ENCODE measurements at places on chromosomes 7 and 10.
A peak's percentile ranks its signal among the peaks of the same experiment; 100 is the strongest.

- no peak for DNase-seq
Measured at GRCh38 chr7:76165106-76165972, 36.4 kb upstream of the SRRM3 start.

DNA sequence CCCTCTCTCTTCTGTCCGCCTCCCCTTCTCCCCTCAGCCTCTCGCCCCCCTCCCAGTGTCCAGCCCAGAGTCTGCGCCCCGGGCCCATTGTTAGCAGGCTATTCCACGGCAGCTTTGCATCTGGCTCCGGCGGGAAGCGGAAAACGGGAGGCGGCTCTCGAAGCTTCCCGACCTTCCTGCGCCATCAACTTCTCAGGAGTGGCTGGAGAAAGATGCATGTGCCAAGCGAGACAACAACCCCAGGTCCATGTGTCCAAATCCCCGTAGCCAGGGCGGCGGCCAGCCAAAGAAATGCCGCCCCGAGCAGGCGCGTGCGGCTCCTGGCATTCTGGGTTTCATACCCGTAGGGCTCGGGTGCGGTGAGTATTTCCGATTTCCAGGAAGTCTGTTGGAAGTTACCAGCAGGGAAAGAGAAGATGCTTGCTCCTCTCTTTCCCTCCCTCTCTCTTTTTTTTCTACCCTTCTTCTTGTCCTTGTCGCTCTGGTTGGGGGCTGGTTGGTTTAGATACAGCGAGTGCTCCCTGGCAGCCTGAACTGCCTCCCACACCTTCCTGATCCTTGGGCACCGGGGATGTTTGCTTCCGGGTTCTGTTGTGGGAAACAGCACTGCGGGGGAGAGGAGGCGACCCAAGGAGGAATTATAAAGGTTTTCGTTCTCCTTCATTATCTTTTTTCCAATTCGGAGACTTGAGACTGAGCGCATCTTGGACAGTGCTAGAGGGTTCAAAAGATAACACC is 1.2 kb upstream of the HOXA2 start:
- DNase-seq = peak; percentile 53

DNA sequence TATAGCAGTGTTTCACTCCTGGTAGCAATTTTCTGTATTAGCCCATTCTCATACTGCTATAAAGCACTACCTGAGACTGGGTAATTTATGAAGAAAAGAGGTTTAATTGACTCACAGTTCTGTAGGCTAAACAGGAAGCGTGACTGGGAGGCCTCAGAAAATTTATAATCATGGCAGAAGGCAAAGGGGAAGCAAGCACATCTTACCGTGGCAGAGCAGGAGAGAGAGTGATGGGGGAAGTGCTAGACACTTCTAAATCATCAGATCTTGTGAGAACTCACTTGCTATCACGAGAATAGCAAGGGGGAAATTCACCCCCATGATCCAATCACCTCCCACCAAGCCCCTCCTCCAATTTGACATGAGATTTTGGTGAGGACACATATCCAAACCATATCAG is 131.6 kb upstream of the EFCAB10 start:
- DNase-seq = no peak

- DNase-seq = no peak
Measured at GRCh38 chr10:86104156-86104555, 262.4 kb downstream of the GRID1 start.

DNA sequence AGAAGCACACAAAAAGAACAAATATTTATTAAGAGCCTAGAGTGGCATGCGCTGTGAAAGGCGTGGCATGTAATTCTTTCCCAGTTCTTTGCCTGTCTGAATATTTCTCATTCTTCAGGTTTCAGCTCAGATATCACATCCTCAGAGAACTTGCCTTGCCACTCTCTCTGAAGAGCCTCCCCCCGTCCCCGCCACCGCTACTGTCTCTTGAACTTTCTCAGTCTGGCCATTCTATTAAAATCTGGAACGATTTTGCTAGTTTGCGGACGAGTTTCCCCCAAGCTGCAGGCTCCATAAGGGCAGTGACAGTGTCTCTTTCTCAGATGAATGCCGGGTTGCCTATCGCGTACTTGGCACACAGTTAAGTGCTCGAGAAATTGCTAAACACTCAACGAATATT is 787 bp upstream of the PLEKHA1 start:
- peak; percentile 19 for DNase-seq

DNA sequence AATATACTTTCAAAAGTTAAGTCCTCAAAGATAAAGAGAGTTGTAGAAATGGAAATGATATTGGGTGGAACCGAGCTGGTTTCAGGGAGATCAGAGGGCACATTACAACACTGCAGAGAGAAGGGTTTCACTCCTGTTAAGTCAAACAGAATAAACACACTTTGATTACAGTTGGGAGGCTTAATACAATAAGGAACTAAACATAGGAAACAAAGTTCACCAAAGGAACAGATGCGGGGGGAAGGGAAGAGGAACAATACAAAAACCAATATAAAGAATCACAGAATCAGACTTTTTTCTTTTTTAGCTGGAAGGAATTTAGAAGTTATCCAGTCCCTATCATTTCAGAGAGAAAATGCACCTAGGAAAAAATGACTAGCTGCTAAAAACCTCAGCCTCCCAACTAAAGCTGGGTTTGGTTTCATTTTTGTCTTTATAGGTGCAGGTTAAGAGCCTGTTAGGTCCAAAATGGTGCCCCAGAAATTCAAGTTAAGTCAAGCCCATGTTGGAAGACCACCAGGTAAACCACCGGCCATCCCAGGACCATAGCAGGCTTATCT is 81.9 kb downstream of the DNMBP start:
- no peak for DNase-seq

DNA sequence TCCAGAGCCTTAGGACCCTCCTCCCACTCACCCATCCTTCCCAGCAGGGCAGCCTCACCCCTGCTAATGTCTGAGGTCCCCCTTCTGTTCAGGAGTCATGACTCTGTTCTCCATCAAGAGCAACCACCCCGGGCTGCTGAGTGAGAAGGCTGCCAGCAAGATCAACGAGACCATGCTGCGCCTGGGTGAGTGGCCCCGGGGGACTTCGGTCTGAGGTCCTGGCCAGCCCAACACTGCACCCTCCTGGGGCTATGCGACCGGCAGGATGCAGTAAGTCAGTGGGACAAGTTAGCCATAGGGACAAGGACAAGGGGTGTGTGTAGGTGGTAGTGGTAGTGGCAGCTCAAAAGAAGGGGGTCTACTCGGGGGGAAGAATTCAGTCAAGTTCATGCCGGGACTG is 16.2 kb upstream of the AHCYL2 start:
- DNase-seq = no peak

DNA sequence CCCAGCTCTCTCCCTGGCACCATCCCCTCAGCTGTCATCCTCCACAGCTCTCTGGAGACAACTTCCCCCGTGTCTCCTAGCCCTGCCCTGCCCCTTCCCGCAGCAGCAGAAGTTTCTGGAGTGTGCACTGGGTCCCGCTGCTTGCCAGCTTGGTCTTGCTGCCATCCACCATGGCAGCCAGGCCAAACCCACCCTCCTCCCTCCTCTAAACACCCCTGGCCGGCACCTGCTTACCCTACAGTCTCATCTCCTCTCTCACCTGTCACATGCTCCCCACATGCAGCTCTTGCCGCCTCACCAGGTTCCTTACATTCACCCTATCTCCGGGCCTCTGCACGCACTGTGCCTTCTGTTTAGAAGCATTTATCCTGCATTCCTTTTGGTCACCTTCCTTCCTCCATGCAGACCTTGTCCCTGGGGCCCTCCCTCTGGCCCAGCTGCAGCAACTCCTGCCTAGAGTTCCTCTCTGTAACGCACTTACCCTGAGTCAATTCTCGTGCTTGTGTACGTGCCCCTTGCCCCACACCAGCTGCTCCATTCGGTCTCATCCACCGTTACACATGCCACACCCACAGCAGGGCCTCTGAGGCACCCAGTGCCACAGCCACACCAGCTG is 93.9 kb upstream of the RET start:
- DNase-seq = no peak

- DNase-seq = no peak
Measured at GRCh38 chr7:102211590-102212550, 74.8 kb upstream of the SH2B2 start.

DNA sequence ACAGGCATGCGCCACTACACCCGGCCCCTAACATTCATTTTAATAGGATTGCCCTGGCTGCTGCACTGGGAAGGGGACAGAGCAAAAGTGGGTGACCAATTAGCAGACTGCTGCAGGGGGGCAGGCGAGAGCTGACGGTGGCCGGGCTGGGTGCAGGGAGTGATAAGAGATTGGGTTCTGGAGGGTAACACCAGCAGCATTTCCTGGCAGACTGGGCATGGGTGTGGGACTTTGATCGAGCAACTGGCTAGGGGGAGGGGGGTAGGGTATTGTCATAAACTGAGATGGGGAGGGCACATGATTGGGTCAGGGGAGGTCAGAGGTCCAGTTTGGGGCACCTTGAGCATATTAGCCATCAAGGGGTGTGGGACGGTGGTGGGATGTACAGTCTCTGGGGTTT is 20.2 kb upstream of the AMZ1 start:
- DNase-seq = no peak

GRCh38 chr7:99393355-99394187 is 14.8 kb downstream of the PDAP1 start:
- no peak for DNase-seq

DNA sequence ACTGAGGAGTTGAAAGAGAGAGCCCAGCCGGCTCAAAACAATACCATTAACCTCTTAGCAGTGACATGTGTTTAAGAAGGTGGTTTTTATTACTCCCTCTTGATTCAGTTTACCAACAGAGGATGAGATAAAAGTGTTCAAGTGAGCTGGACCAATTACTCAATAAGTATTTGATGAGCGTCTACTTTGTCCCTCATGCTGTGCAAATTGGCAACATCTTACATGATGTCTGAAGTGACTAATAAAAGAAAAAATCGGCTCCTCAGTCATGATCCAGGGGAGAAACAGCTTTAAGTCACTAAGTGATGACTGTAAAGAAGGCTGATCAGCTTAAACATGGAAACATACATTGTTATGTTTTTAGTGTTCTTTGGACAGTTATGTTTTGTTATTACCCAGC is 7.8 kb downstream of the WNT16 start:
- DNase-seq = no peak

GRCh38 chr7:81014266-81014665 is 95.4 kb upstream of the SEMA3C start:
- peak; percentile 49 for DNase-seq

DNA sequence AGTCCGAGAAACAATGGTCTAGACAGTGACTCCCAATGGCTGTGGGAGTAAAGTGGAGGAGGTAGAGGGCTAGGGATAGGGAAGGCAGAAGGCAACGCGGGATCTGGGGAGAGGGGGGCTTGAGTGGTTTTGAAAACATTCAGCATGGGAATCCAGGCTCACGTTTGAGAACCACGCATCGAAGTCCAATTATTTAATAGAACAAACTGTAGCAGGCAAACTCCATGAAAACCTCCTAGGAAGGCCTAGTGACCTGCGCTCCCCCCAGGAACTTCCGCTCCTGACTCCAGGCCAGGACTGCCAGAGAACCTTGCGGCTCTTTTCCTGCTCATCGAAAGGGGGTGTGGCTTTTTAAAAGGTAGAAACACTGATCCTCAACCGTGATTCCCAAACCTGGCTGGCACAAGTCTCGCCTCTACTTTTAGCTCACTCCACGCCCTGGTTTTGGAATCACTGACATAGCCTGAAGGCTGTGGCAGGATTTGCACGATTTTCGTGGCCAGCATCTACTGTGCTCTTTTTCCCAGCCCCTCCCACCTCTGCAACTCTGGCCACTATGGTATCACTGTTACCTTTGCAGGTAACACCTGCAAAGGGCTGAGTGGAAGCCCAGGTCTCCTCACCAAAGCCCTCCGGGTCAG is 43.4 kb downstream of the MYOF start:
- DNase-seq = peak; percentile 95

GRCh38 chr7:121337398-121337797 is 8.6 kb downstream of the WNT16 start:
- DNase-seq = peak; percentile 31

DNA sequence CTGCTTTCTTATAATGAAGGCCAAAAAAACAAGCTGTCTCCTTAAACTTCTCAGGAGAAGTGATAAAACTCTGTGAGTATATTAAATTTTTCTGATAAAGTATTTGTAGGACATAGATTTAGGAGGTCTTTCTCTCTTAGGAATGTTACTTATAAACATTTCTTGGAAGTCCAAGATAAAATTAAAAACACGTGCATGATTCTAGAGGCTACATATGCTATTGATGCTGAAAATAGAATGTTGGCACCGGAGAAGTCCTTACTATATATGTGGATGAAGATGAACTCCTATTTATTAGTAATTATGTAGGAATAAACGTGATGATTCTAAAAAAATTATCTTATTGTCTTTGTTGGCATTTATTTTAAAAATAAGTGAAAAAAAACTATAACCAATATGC is 241.3 kb upstream of the LRRTM3 start:
- DNase-seq = no peak

GRCh38 chr7:157355784-157356511 is 19.1 kb downstream of the DNAJB6 start:
- peak; percentile 44 for DNase-seq

DNA sequence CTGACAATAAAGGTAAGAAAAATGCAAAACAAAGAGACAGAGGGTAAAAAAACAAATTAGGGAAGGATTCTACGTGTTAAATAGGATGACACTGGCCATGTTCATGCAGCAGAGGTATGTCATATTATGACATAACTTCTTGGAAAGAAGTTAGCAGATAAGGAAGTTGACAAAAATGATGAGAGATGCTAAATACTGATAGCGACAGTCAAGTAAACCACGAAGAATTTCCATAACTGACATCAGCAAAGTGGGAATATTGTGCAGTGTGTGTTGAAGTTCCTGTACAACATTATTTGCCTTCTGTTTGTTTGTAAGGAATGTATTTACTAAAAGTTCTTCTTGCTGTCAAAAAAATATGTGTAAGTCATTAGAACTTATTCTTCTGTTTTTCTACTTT is 29.5 kb downstream of the MDH2 start:
- no peak for DNase-seq

DNA sequence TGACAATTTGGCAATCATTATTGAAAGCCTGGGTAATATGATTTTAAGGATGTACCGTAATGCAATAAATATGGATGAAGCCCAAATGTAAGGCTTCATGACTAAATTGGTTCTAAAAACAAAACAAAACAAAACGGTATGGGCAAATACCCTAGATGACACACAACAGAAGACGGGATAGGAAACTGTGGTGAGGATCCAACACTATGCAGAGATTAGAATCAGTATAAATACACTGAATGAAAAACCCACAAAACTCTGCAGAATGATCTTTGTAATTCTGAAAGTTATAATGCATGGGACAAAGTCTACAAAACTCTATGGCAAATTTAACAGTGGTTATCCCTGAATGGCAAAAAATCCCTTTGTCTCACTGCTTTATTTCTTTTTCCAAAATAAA is 57.6 kb downstream of the MALSU1 start:
- DNase-seq = peak; percentile 46

DNA sequence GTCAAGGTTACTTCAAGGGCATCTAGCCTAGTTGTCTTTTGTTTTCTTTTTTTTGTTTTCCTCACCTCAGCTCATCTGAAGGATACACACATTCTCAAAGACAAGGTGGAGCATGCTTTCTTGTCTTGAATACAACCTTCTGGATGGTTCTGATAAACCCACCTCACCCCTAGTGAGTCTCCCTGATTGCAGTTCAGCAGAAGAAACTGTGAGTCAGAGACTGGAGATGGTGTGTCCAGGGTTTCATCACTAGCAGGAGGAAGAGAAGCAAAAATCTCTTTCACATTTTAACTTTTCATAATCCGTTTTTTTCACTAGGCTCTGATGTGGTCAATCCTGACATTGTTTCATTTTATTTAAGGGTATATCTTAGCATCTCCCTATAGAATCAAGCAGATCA is 143.0 kb upstream of the NRBF2 start:
- DNase-seq = peak; percentile 28

GRCh38 chr10:93462371-93462770 is 19.8 kb downstream of the MYOF start:
- DNase-seq = no peak

- no peak for DNase-seq
Measured at GRCh38 chr10:80518807-80519360, 18.8 kb upstream of the SH2D4B start.
